ENCODE measurements at places on chromosomes 1 and 21.

GRCh38 chr21:34882719-34883131 is 166.4 kb downstream of the RUNX1 start:
- no peak for DNase-seq

DNA sequence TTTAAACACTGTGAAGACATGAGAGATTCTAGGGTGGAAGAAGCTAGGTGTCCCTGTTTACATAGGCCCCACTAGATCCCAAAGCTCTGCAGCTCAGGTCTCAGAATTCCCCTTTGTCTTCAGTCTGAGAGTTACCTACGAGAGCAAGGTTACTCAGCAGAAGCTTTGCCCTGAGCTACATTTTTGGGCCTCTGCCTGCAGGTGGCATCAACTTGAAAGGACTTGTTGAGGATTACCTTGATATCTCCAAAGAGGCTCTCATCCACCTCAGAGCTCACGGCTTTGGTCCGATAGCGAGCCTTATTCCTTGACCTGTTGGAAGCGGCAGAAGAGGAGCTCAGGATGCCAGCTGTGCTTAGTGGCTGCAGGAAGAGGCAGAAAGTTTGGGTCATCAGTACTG is 7.0 kb downstream of the CFAP45 start:
- DNase-seq = no peak

GRCh38 chr1:91872000-91872399 is 14.0 kb downstream of the TGFBR3 start:
- no peak for DNase-seq

GRCh38 chr1:244325056-244325758 is 126.5 kb downstream of the ADSS2 start:
- DNase-seq = no peak

GRCh38 chr1:196464480-196464941 is 143.7 kb downstream of the KCNT2 start:
- DNase-seq = no peak

DNA sequence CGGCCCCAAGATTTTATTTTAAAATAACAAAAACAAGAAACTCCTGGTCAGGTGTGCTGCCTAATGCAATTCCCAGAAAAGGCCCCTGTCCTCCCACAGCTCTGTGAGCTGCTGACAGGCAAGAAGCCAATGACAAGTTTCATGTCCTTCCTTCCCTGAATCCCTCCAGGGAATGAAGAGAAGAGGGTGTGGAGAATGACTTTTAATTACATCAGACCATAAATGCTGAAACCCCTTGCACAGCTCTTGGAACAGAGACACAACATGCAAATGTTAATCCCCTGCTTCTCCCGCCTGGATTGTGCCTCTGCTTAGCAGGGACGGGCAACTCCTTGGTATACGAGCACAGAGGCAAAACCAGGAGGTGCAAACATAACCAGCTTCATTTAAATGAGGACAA is 228.1 kb upstream of the CAMK1G start:
- DNase-seq = no peak

GRCh38 chr1:151510020-151510405 is 1.2 kb upstream of the CGN start:
- DNase-seq = no peak

- no peak for DNase-seq
These were observed 37.3 kb upstream of the SLC19A1 start for GRCh38 chr21:45579383-45580180.

GRCh38 chr1:248817065-248817464 is 8.7 kb downstream of the SH3BP5L start:
- no peak for DNase-seq

DNA sequence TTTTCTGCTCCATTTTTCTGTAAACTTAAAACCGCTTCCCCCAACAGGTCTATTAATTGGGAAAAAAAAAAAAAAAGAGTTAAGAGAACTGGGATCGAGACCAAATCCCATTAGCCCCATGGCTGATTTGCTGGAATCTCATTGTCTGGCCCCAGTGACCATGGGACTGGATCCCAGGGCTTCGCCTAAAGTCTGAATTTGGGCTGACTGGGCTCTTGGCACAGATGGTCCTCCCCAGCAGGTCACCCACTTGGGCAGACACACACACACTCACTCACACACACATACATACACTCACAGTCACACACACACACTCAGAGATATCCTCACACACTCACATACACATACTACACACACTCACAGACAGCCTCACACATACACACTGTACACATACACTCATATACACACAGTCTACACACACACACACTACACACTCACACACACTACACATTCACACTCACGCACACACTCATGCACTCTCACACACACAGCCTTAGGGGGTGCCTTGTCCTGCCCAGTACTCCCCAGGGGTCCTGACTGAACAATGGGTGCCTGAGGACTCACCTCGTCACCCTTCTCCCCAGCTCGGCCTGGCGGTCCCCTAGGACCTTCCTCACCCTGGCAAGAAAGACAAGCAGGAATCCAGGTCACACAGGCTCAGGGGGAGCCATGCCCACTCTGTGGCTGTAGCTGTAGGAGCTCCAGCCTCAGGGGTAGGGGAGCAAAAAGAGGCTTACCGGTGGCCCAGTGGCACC is 7.5 kb downstream of the COL9A2 start:
- no peak for DNase-seq

DNA sequence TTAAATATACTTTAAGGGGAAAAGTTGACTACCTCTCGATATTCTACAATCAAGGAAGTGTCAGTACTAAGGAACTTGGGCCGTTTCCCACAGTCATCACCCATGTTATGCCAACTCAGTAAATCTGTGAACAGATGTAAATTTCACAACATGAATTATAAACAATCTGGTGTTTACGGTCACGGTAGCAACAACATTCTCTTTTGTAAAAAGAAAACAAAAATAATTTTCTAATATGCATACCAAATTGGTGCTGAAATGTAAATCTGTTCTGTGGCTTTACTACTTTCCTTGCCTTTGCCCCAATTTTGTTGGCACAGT is 1.2 kb downstream of the SH3GLB1 start:
- no peak for DNase-seq

DNA sequence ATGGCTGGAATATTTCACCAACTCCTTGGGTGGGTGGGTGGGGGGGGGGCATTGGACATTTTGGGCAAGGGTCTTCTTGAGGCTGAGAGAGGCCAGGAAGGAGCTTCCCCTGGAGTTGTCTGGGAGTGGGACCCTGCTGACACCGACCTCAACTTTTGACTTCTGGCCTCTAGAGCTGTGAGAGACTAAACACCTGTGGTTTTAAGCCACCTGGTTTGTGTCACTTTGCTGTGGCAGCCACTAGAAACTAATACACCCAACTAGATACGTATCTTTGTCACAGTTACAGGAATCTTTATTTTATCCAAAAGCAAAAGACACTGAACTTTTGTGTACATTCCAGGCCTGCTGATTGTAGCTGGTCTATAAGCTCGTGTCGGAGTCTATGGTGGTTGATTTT is 9.9 kb upstream of the RIPK4 start:
- DNase-seq = no peak

- no peak for DNase-seq
These were observed 11.0 kb downstream of the RO60 start for GRCh38 chr1:193070386-193070753.

GRCh38 chr1:236315092-236315491 is 33.3 kb upstream of the ERO1B start:
- no peak for DNase-seq

- DNase-seq = no peak
These were observed 385.8 kb upstream of the NFIA start for GRCh38 chr1:60696512-60696911.

DNA sequence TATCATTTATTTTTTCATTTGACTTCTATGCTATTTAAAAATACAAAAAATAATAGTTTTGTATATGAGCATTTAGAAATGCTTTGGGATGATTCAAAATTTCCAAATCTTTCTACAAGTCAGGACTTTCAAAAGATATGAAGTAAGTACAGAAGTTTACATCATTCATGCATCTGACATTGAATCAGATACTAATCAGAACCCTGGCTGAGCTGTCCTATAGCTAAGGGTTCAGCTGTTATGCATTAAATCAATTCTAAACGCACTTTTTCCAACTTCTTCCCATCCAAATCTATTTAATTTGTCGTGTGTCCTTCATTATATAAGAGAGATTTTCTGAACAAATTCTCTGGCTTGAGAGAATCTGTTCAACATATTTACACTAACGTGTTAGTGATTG is 779.4 kb downstream of the LTN1 start:
- DNase-seq = no peak
